ENCODE measurements at places on chromosomes 12 and 14.

- DNase-seq, result no peak
Measured at GRCh38 chr12:104565606-104566243, 109.0 kb downstream of the CHST11 start.

DNA sequence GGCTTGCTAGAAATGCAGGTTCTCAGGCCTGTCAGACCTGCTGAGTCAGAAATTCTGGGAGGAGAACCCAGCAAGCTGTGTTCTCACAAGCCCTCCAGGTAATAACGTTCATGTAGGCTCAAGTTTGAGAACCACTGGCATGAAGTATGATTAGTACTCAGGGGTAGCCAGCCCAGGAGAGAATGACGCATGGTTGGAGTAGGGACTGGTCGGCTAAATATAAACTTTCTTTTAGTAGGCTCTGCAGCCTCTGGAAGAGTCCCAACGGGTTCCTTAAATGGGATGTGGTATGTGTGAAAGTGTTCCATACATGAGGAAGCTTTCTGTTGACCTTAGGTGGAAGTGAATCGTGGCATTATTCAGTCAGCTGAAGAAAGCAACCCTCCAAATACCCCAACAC is 209.3 kb downstream of the SLC41A2 start:
- no peak for DNase-seq

- DNase-seq, result peak; percentile 79
Measured at GRCh38 chr14:76876076-76876475, 49.9 kb downstream of the LRRC74A start.

DNA sequence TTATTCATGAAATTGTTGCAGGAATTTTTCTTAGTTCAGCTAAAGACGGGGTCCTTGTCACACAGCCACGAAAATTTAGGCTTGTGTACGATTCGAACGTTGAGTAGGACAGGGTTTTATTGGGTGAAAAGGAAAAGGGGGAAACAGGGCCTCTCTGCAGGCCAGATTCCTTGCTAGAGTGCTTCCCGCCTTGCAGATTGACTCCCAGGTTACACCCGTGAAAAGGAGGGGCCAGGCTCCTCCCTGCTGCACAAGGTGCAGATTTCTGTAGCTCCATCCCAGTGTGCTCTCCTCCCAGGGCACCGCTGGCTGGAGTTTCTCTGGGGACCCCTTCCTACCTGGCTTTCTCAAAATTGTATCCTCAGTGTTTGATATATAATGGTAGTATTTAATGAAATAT is 221.5 kb downstream of the ERC1 start:
- no peak for DNase-seq

GRCh38 chr14:88616697-88617096 is 53.9 kb downstream of the ZC3H14 start:
- no peak for DNase-seq

DNA sequence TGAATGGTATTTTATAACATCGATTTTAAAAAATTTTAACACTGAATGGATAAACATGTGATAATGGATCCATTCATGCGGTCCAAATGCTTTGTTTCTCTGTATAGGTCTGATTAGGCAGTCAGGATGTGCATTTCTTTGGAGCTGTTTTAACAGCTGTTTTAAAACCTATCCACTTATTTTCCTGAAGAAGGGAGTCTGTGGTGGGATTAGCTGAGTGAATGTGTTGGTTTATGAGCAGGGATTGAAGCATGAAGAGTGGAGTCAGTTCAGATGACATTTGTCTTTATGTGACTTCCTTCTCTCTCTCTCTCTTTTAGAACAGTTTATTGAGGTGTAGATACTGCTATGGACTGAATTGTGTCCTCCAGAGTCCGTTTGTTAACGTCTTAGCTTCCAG is 37.7 kb downstream of the GLT8D2 start:
- no peak for DNase-seq

- no peak for DNase-seq
Measured at GRCh38 chr12:86148071-86148470, 108.1 kb downstream of the MGAT4C start.

- no peak for DNase-seq
Measured at GRCh38 chr14:25122211-25122610, 72.3 kb upstream of the STXBP6 start.

DNA sequence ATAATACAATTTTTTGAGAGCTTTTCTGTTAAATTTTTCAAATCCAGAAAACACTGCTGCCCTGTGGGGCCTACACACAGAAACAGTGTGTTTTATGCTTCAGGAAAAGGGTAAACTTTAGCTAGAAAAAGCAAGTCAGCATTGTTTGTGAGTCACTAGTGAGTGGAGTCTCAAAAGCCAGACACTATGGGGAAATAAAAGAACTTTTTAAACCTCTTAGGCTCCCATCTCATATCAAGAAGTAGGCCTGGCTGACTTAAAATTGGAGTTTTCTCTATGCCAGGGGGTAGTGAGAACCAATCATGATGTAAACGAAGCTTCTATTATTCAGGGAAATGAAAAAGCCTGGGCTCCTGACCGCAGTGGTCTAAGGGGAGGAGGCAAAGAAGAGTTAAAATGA is 12.6 kb downstream of the GPR65 start:
- no peak for DNase-seq

- DNase-seq, result no peak
Measured at GRCh38 chr14:58298477-58299400, at the start of gene ARID4A. Gene ARID4A (plus strand): TSS chr14:58298555. CDS start chr14:58299855, 1,300 bp downstream.

GRCh38 chr12:27535318-27535717 is 11.3 kb downstream of the PPFIBP1 start:
- no peak for DNase-seq
